ENCODE measurements at places on chromosomes 6 and 20.

- no peak for DNase-seq
These were observed 696 bp upstream of the SUPT3H start for GRCh38 chr6:45378334-45378926.

DNA sequence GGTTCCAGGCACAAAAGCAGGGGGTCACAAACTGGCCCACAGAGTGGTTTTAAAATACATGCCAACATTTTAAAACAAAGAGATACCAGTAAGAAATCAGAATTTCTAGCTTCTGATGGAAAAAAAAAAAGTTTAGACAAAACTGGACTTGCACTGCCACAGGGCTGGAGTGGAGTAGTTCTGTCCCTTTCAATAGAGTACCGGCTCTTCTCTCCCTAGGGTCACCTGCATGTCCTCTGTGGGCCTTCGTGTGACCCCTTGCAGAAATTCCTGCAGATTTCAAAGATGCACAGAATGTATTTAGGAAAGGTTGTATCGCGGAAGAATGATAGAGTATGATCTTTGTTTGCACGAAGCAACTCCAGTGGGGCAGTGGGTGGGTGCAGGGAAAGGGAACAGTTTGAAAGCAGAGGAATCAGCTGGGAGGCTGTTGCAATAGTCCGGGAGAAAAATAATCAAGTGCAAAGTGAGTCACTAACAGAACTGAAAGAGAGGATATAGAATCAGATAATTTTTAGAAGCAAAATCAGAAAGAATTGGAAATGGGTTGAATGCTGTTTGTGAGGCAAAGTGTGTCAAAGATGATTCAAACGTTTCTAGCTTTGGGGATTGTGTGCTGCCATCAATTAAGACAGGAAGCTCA, 97.3 kb upstream of the STXBP5 start:
- DNase-seq, result no peak

- no peak for DNase-seq
These were observed 677.7 kb upstream of the NRSN1 start for GRCh38 chr6:23448281-23448680.

DNA sequence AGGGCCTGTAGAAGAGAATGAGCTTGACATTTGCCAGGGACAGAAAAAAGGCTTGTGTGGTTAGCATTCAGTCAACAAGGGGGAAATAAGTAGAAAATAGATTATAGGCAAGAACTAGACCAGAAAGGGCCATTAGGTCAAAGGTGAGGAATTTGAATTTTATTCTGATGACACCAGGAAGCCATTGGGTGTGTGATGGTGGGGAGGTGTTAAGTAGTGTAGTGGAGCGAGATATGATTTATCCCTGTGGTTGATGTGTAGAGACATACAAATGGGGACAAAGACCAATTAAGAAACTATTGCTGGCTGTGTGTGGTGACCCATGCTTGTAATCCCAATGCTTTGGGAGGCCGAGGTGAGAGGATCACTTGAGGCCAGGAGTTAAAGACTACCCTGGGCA, 11.0 kb downstream of the DSTN start:
- DNase-seq, result no peak

DNA sequence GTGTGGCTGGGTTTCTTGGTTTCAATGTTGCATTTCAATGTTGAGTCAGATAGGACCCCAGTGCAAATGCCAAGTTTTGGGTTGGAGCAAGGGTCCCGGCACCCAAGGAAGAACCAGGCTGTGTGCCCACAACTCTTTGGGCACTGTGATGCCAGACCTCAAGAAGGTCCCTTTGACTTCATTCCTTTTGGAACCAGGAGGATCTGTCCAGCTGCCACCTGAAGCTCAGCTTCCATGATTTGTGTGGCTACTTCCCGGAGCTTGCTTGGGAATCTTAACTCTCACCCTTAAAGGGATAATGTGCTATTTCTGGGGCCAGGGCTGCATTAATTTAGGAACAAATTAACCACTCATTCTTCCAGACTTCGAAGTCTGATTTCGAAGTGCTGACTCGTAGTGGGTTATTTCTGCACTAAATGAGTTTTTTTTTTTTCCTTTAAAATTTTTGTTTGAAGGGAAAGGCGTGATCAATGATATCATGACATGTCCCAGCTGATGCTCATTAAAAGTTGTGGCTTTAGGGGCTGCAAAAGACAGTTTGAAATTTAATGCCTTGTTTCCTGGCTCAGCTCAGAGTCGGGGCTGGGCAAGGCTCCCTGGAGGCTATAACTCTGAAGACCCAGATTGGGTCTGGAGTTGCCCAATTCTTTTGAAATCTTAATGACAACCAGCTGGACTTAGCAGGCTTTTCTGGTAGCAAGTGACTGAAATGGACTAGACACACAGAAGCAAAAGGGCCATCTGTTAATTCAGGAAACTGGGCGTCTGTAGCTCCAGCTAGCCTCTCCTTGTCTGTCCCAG, 24.0 kb upstream of the PHACTR3 start:
- no peak for DNase-seq

GRCh38 chr6:168937054-168937453, 316.6 kb downstream of the THBS2 start:
- no peak for DNase-seq

DNA sequence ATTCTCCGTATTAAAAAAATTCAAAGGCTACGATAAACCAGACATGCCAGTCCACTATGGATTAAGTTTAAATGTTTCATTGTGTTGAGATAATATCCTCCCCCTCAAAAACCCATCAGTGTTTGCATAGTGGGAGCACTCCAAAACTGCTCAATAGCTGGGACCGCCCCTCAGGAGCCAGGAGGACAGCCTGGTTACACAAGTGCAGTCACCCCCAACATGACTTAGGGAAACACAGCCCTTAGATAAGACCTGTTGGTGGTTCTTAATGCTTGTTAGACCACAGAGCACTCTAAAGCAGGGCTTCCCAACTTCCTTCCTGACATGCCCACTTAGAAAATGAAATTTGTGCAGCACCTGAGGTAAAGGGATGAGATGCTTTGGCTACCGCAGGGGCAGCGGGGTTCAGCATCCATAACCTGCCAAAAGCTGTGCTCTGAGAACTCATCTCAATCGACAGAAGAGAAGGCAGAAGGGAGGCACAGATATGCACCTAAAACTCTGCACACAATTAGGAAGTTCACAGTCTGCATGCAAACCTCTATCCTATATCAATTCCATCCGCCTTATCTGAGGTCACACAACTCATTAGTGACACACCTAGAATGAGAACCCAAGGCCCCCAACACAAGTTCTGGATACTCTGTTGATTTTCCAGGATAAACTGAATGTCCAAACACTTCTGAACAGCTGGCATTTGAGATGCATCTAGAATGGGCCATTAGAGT, 74.3 kb downstream of the RALGAPA2 start:
- DNase-seq, result no peak

- no peak for DNase-seq
These were observed 126.9 kb downstream of the SYCP2 start for GRCh38 chr20:59806578-59806975.

- no peak for DNase-seq
These were observed 3.2 kb downstream of the TFB1M start for GRCh38 chr6:155311086-155311485.

DNA sequence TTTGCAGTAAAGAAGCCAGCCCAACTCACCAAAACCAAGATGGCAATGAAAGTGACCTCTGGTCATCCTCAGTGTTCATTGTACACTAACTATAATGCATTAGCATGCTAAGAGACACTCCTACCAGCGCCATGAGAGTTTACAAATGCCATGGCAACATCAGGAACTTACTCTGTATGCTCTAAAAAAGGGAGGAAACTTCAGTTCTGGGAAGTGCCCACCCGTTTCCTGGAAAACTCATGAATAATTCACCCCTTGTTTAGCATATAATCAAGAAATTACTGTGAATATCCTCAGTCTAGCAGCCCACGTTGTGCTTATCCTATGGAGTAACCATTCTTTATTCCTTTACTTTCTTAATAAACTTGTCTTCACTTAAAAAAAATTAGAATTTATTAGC, 19.4 kb upstream of the TRERF1 start:
- DNase-seq, result no peak

GRCh38 chr20:62357681-62358080, 9.4 kb downstream of the LAMA5 start:
- DNase-seq, result no peak

DNA sequence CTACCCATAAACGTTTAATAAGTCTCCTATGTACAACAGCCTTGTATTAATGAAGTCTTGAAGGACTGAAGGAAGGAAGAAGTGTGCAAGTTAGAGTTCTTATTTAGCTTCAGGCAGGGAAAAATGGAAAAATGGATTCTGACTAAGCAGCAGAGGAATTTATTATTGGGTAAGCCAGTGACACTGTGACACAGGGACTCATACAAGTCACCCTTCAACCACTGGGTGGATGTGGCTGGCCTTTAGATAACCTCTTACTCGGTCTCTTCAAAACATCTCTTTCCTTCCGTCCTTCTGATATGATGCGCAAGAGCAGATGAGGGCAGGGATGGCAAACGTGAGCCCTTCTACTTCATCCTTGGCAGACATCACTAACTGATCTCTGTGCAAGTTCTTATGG, 145.6 kb downstream of the DHX35 start:
- no peak for DNase-seq
